ENCODE measurements at places on chromosomes 1 and 21.
A peak's percentile ranks its signal among the peaks of the same experiment; 100 is the strongest.

- DNase-seq, result peak; percentile 34
These were observed 359.0 kb downstream of the ST6GALNAC3 start for GRCh38 chr1:76433526-76433925.

- peak; percentile 38 for DNase-seq
These were observed 882.9 kb upstream of the B3GALT2 start for GRCh38 chr1:194069168-194069830.

- peak; percentile 27 for DNase-seq
These were observed 103.8 kb downstream of the BRINP3 start for GRCh38 chr1:190373705-190374336.

GRCh38 chr1:234871710-234872271 is 256.8 kb downstream of the TOMM20 start:
- DNase-seq, result peak; percentile 97

- DNase-seq, result peak; percentile 15
These were observed 897 bp downstream of the ZYG11B start for GRCh38 chr1:52727114-52727586.

DNA sequence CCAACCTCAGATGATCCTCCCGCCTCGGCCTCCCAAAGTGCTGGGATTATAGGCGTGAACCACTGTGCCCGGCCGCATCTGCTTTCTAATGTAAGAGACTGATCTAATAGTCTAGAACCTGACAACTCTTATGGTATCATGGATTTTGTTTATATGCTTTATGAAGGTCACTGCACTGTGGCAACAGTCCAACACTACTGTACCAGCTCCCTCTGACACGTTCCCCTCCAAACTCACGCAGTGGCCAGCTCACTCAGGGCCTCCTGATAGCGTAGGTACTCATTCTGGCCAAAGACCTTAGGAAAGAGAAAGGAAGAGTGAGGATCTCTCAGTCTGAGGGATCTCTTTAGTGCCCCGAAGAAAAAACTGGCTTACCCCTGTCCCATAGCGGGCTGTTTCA is 6.0 kb upstream of the CFAP141 start:
- no peak for DNase-seq

DNA sequence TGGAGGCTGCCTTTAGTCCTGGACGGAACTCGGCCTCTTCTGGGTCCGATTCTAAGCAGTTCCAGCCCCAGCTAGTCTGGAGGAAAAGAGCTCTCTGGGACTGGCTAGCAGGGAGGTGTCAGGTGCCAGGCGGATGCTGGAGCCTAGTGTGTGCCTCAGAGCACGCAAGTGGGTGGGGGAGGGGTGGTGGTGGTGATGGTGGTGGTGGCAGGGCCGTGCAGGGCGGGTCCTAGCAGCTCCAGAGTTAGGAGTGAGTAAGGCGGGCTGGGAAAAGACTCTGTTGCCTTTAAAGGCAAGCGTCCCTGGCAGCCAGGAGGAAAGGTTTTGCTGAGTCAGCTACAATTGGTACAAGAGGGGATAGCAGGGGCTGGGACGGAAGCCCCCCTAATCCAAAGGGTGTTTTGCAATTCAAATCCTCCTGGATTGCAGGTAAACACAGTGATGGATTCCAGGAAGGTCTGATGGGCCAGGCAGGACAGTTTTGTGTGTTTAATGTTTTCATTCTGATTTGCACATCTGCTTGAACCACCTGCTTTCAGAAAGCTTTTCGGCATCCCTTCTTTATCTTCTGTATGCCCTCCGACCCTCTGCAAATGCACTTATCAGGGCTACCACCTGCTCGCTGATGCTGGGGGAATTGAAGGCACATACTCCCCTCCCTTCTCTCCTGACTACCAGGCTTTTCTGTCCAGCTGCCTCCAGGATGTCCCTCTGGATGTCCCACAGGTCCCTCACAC is 4.1 kb upstream of the SLC2A1 start:
- peak; percentile 75 for DNase-seq

DNA sequence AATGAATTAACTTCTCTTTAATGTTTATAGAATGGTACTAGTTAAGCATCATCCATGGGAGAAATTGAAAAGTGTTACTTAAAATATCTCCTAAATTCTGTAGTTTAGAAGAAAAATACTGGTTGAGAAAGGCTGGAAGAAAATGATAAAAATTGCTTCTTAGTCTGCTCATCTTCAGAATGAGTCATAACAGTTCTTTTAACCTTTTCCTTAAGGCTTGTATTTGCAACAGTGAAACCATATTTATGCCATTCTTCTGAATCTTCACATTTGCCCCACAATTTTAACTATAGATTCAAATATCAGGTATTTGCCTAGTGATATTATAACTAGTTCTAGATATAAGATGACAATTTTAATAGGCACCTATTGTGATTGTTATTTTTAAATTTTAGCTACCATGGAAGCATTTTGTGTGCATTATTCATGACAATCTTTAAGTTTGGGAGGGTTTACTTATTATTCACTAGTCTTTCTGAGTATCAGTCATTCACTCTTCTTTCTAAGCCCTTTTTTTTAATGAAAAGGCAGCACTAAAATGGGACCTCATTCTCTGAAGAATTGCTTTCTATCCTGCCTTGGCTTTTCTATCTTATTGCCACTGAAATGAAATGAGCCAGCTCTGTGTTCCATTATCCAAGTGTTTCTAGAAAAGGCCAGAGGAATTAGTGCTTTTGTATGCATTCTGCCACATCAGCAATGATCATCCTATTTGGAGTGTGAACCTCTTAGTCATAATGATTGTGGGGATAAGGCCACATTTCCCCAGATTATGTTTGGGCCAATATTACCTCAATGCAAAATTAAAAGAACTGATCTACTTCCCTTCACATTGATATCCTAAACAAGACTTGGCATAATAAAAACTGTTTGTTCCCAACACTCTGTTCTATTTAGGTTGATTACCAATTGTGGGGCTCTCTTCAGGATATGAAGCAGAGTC is 58.4 kb downstream of the SAMSN1 start:
- DNase-seq, result no peak

- DNase-seq, result no peak
These were observed 9.6 kb downstream of the TENT5C start for GRCh38 chr1:117615474-117615873.

- no peak for DNase-seq
These were observed 74.5 kb downstream of the CNIH3 start for GRCh38 chr1:224690576-224690975.

GRCh38 chr1:204728456-204728855 is 42.9 kb upstream of the LRRN2 start:
- DNase-seq, result no peak

- DNase-seq, result no peak
These were observed 42.7 kb downstream of the GATAD2B start for GRCh38 chr1:153880024-153880423.

DNA sequence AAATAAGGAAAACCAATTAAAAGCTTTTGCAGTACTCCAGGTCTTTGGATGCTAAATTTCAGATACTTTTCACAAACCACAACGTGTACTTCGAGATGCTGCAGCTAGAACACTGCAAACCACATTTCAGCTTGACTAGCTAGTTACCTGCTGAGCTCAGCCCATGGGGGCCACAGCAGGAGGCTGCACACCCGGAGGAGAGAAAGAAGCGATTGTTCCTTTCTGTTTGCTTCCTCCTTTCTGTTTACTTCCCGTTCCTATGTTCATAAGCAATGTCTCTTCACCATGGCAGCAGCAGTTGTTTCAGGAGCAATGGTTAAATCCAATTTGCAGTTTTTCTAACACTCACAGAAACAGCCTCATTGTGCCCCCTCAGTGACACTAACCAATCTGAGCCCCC is 225.6 kb upstream of the FGGY start:
- DNase-seq, result no peak

DNA sequence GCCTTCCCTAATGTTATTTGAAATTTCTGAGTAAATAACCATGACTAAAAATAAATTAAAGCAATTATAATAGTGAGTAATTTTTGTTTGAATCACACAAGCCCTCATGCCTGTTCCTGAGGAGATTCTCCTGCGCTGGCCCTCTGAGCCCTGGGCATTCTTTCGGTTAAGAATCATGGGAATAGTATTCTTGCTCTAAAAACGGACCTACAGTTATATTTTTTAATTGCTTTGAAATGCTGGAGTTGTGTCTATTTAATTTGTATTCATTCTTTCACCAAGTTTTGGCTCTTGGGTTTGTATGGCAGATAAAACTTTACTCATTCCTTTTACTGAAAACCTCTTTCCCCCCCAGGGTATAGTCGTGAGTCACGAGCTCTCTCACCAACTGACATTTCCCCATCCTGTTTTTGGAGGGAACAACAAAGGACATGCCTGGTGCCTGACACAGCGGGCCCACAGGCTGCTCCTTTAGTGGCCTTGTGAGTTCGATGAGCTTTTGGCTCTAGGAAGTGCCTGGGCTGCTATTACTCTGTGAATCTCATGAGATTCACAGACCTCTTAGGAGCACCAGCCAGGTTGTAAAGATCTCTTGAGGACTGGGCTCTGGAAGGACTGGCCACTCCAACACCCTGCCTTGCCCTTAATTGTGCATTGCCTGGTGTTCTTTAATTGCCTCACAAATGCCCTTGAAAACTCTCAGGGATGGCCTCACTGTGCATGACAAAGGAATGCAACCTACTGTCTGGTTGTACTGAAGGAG is 58.6 kb downstream of the DDR2 start:
- peak; percentile 98 for DNase-seq

DNA sequence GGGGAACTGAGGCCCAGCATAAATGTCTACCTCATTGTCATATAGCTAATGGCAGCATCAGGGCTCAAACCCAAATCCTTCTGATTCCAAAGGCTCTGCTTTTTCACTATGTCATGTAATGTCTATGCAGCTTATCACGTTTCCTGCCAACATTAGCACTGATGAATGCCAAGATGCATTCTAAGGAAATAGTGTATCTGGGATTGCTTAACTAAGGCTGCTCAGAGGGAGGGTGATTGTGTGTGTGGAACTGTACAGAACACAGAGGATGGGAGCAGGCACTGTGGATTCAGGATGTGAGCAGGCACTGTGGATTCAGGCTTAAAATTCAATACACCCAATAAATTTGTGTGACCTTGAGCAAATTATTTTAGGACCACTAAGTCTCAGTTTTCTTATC is 456.4 kb upstream of the DEPDC1 start:
- no peak for DNase-seq

DNA sequence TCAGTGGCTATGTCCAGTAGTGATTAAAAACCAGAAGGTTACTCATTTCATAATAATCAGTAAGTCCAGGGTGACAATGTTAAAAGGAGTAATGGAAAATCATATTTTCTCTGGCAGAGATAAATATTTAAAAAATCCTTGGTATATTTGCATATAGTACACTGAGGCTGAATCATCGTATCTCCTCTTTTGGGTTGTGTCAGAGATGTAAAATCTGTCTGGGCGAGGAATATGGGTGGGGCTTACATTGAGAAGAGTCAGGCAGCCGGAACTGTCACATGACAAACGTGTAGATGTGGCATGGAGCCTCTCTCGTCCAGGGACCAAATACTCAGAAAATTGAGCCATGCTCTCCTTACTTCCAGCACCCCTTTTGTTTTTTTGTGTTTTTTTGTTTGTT is 120.9 kb downstream of the FMN2 start:
- no peak for DNase-seq
